Dermis blood vessel endothelial cell (primary cell): ENCODE measurements at places on chromosomes 7 and 10.

- peak; percentile 5 for DNase-seq
These were observed 186.5 kb upstream of the TMEM72 start for GRCh38 chr10:44724415-44725174.

DNA sequence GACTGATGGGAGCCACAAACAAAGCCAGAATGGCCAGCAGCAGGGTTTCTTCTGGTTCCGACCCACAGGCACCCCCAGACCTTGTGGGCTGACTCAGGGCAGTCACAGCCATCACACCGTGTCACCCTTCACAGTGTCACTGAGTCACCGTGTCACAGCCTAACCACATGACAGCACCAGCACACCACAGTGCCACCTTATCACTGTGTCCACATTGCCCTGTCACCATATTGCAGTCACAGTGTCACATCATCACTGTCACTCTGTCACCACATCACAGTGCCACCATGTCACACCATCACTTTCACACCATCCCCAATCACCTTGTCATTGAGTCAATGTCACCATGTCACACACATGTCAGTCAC, 77.0 kb downstream of the OAT start:
- no peak for DNase-seq

GRCh38 chr10:50928190-50928552, 42.7 kb upstream of the A1CF start:
- no peak for DNase-seq

DNA sequence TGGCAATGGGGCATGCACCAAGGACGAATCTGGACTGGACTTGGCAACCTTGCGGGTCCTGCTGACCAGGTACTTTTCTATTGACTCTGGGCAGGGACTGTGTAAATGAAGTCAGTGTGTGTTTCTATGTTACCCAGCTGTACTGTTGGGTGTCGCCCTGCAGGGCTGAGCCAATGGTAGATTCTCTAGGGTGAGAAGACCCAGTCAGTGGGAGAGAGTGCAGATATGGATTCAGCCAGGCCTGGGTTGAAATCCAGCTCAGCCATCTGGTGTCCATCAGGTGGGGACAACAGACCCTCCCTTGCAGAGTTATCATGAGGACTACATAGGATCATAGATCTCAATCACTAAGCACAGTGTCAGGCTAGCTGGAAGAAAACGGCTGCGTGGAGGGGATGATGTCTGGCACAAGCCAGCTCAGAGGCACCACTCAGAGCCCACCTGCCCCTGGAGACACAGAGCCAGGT, 4.9 kb upstream of the PPIF start:
- no peak for DNase-seq

GRCh38 chr7:131234719-131235488, 92.8 kb upstream of the MKLN1 start:
- DNase-seq = peak; percentile 9

DNA sequence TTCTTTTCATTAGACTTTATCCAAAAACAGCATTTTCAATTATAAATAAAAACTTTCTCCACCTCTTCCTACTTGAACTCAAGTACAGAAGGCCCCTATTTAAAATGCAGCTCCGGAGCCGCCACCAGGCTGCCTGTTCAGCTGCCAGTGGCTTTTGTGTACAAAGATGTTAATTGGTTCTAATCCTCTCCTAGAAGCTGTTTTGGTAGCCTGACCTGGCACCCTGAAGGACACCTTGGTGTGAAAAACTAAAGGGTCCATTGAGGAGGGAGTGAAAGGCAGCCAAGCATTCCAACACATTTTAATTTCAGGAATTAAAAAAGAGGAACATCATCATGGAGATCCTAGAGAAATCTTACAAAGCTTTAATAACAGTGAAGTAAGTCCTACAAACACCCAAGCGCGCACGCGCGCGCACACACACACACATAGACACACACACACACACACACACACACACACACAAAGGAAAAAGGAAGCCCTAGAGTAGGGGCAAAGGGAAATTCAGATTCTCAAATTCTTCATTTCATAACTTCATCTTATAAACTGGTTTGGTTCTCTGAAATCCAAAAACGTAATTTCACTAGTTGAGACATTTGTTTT, 41.4 kb downstream of the VAX1 start:
- DNase-seq = no peak

- DNase-seq = no peak
These were observed 6.6 kb upstream of the BHLHA15 start for GRCh38 chr7:98204670-98205069.

DNA sequence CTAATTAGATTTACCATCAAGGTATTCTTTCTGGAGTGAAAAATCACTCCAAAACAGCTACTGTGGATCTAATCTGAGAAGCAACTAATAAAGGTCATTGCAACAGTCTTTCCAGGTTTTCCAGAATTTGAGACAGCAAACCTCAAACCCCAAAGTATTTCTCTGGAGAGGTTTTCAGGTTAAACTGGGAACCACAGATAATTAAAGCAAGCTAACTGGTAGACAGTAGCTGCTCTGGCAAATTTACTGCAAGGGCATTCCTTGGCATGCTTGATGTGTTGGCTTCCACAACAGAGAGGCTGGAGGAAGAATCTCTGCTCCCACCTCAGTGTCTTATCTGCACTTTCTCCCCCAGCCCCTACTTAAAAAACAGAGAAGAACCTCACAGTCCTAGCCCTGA, 140.0 kb upstream of the NRBF2 start:
- DNase-seq = no peak

- DNase-seq = no peak
These were observed 79.6 kb downstream of the NHLRC2 start for GRCh38 chr10:113933894-113934532.

DNA sequence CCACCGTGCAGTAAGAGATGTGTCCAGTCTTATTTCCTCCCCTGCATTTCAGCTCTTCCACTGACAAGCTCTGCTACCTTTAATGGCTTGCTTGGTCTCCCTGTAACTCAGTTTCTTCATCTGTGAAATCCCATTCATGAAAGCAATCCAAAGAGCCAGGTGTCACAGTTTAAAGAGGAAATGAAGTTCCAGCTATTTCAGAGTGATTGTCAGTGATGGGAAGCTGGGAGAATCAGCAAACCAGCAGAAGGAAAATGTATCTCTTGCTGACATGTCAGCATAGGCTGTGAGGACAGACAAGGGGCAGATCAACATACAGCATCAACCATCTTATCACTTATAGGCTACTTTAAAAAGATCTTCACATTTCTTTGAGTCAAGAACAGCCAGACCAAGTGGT, 445.3 kb downstream of the ADRA2A start:
- DNase-seq = no peak

DNA sequence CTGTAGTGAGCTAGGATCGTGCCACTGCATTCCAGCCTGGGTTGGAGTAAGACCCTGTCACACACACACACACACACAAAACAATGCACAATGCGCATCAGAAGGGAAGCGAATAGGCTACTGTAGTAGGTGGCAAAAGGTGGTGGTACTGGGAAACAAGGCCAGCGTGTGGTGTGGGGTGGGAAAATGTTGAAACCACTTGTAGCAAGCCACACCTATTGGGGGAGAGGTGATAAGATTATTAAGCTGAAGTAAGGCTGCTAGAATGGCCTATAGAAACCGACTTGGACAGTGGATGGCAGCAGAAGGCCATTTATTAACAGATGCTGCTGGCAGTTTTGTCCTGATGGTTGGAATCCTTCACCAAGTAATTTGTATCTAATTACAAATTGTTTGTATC, 7.2 kb upstream of the CHCHD1 start:
- DNase-seq = peak; percentile 61

GRCh38 chr7:38299275-38299931, 26.0 kb upstream of the TARP start:
- no peak for DNase-seq

DNA sequence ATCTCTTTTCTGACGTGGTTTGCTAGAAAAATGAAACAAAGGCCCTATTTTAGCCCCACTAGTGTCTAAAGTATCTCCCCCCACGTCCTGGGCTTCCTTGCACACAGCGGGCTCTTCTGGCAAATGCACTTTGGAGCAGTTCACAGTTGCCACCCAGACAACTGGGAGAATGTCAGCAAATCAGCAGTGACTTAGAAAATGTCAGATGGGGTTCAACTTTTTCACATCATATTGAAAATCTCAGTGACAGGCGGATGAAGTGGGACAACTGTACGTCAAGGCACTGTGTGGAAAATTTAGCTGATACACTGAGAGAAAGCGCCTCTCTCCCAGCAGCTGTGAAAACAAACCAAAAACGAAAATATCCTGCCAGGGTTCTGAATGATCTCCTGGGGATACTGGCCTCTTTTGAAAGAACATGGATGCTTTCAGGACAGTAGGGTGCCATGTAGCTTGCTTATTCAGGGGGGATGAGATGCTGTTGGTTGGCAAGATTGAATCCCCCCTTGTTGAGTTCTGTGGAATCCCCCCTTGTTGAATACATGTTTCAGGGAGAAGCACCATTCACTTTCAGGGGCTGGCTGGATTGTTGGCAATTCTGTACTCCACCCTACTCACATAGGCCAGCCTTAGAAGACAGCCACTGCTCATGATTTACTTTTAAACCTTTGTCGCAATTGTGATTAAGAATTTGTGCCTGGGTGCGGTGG, 372.8 kb upstream of the CELF2 start:
- DNase-seq = no peak

- no peak for DNase-seq
These were observed 306.6 kb upstream of the PFKP start for GRCh38 chr10:2760736-2761135.
